ENCODE measurements at places on chromosomes 1 and 21.

DNA sequence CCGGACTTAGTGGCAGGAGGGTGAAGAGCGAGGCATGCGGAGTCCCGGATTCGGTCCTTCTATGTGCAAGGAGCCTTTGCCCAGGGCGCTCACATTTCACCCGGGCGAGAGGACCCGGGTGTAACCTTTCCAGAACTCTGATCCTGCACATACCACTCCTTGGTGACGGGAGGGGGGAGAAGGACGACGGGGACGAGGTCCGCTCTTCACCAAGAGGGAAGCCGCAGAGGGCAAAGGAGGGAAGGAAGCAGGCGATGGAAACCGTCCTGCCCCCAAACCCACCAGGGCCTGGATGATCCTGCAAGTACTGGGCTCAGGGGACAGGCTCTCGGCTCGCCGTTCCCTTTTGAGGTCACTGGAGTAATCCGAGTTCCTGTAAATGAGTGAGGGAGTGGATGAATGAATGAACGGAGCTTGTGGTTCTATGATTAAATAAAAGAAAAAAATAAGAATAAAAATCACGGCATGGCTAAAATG, 993 bp downstream of the SYPL2 start:
- DNase-seq = no peak

DNA sequence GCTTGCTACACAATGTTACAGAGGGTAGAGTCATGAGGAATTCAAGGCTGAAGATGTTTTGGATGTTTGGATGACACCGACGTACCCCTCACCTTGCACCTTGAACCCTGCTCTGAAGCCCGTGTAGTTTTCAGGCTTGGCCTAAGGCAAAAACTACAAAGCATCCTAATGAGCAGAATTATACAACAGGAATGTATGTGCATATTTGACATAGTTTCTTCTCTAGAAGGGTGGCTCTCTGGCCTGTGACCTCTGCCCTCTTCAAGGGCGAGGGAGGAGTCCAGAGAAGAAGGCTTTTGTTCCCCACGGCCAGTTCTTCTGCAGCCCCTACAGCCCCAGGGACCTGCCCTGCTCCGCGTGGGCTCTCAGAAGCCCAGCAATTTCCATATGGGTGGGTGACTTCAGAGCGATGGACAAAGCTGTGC, 43.3 kb downstream of the L1TD1 start:
- DNase-seq = no peak

- DNase-seq = no peak
These were observed 3.6 kb upstream of the BACH1 start for GRCh38 chr21:29295066-29295650.

GRCh38 chr1:89670711-89671110, 37.8 kb downstream of the LRRC8C start:
- no peak for DNase-seq

DNA sequence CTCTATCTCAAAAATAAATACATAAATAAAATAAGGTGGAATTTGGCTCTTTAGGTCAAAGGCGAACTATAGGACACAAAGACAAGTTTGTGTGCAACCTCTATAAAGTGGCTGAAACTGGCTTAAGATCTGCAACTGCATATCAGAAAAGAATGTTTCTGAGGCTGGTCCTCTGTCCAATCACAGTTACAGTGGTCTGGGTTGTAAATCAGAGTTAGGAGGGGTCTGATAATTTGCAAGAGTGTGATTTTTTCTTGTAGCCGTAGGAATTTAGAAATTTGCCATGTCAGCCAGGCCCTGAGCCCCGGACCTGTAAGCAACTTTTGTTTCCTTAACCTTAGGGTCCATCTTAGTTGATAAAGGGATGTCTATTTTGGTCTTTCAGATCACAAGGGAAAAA, 27.8 kb downstream of the CMPK1 start:
- no peak for DNase-seq

DNA sequence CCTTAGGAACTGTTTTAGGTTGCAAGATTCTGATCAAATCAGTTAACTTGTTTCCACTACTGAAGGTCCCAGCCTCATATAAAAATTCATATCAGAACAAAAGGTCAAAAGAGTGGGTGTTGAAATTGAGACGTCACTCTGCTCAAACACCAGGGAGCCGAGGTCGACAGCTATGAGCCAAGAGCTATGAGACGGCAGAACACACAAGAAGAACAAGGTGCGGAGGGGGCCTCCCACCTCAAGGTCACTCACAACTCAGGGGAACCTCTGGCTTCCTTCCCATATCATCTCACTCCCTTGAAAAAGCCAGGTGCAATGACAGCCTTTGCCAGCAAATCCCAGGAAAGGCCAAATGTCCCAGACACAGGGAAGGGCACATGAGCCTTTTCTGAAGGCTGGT, 749 bp downstream of the SEC16B start:
- no peak for DNase-seq

DNA sequence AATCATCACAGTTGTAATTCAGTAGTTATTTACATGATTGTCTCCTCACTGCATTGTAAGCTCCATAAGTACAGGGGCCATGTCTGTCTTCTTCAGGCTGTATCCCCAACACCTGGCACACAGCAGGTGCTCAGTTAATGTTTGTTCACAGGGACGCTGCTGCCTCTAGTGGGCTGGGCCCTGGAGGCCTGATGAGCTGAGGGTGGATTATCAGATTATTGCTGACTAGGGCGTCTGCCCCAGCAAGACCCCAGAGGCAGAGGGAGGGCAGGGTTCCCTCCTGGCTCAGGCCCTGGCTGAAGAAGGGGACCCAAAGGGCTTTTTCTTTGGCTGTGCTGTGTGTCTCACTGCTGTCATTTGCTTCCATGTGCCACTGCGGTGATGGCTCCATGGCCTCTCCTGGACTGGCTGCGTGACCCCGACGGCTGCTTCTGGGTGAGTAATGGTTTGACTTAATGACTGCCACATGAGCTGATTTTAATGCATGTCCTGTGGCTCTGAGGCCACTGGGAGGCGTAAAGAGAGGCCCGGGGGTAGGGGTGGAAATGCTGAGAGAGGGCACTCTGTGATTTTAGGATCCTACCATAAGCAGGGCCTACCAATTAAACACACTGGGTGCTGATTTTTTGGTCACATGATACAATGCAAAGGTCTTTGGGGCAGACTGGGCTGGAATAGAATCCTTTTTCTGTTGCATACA, 20.8 kb upstream of the EPB41 start:
- peak; percentile 26 for DNase-seq

DNA sequence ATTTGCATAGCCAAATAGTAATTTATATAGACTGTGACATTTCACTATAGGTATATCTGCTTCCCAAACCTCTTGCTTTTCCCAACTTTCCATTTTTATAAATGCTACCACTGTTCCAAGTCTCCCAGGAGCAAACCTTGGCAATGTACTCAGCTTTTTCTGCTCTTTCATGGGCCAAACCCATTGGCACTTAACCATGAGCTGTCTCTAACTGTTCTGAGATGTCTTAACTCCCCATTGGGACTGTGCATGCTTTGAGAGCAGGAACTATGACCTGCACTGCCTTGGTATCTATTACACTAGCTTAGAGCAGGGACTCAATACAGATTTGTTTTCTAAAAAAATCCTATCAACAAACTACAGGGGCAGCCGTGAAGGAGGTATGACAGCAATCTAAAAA, 22.5 kb upstream of the KHDRBS1 start:
- DNase-seq = no peak

- no peak for DNase-seq
These were observed 6.3 kb downstream of the FAAH start for GRCh38 chr1:46400421-46400820.

DNA sequence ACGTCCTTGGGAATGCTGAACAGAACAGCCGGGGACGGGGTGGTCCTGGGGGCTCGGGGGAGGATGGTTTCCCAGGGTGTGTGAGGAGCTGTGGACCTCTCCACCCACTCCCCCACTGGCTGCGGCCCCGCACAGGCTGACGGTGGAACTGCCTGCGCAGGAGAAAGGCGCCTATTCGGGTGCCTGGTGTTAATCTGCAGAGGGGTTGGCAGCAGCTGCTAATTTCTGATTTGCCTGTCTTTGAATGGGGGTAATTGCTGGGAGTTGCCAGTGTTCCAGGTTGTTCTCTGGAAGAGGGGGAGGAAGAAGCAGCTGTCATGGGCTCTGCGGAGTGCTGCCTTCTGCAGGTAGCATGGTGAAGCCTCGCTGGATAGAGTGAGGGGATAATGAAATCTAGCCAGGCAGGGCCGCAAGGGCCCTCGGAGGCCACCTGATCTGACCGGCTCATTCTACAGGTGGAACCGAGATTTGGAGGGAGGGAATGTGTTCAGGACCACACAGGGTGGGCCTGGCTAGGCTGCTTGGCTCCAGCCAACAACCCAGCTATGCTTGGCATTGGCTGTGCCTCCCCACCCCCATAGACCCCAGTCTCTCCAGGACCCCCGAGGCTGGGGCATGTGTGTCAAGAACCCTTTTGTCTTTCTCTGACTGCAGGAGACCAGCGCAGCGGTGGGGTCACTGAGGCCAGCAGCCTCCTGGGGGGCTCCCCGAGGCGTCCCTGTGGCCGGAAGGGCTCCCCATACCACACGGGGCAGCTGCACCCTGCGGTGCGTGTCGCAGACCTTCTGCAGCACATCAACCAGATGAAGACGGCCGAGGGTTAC, 67.1 kb downstream of the PTPRU start:
- DNase-seq = no peak

GRCh38 chr1:207999274-207999915, 88.5 kb upstream of the CD34 start:
- DNase-seq = no peak

DNA sequence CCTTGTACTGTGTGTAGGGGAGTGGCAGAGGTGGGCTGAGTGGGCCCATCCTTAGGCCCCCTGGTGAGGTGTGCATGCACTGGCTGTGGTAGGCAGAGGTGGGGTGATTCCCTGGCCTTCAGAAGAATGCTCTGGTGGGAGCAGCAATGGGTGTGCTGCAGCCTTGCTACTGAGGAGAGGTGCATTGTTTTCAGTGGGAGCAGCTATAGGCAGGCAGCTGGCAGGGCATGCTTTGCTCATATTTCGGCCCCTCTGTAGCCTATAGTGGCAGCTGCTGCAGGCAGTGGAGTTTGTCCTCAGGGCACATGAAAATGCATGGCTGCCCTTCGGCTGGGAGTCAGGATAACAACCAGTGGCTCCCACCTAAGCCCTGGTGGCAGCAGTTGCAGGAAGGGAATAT, 10.1 kb upstream of the KCTD3 start:
- no peak for DNase-seq

DNA sequence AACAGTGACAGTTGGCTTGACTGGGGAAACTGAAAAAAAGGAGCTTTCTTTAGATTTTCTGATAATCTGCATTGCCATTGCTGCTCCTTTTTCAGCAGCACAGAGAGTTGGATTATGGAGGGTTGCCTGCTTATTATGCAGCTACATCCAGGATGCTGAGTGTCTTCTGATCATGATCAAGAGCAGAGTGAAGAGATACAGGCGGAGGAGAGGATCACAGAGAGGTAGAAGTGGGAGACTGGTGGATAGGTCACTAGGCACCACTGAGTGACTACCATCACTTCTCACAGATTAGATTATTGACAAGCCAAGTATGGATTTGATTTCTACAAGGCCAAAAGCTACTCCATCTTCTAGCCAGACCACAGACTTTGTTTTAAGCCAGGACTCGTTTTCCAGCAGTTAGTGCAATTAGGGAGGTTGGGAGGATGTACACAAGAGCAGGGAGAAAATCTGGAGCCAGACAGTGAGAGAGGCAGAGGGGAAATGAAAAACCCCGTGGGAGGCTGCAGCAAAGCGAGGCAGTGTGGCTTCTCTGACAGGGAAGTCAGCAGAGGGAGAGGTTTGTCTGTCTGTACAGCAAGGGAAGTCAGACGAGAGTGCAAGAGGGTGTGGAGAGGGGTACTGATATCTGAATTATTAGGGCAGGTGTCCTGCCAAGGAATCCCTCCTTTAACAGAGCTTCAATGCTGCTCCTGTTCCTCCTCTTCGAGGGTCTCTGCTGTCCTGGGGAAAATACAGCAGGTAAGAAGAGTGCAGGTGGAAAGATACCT, at the start of gene CD1E:
Gene CD1E (plus strand): TSS at position 592 of the 773 bp plus-strand sequence. CDS start 95 bp downstream, at position 687.
- no peak for DNase-seq

DNA sequence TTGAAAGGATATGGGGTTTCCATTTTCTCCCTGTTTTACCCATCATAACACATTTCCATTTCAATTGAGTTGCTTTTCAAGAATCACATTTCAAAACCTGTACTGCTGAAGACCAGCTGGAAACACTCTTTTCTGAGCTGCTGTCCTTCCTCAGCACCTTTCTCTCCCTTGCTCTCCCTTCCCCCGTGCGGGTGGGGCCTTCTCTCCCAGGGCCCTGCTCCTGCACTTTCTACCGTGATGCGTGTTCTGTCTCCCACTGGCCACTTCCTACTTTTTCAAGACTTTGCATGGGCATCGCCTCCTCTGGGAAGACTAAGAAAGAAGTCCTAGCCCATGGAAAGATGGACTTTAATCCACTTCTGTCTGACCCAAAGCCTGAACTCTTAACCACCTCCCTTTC, 390.4 kb downstream of the PTPRU start:
- DNase-seq = no peak

GRCh38 chr1:212749821-212750535, 41.6 kb downstream of the NSL1 start:
- no peak for DNase-seq

DNA sequence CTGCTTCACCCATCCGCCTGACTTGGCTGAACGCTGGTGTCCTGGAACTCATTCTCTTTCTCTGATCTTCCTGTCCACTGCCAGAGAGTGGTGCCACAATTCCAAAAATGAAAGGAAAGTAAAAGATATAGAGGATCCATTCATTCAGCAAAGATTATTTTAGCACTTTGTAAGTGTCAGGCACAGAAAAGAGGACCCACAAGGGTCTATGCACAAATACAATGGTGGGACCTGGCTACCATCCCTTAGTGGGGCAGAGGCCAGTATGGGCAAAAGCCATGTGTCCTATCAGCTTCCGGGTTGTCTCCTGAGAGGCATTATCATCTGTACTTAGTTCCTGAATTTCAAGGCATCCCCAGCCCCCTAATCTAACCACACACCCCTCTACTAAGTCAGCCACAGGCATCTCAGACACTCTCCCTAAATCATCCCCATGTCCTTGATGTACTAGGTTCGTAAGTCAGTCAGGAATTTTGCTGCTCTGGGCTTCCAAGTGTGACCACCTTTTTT, 19.0 kb downstream of the SSR2 start:
- DNase-seq = no peak

GRCh38 chr1:7497107-7497637, 273.9 kb upstream of the VAMP3 start:
- DNase-seq = no peak

- no peak for DNase-seq
These were observed 82.4 kb downstream of the FAF1 start for GRCh38 chr1:50877641-50878040.
